ENCODE measurements at places on chromosomes 12 and 14.

DNA sequence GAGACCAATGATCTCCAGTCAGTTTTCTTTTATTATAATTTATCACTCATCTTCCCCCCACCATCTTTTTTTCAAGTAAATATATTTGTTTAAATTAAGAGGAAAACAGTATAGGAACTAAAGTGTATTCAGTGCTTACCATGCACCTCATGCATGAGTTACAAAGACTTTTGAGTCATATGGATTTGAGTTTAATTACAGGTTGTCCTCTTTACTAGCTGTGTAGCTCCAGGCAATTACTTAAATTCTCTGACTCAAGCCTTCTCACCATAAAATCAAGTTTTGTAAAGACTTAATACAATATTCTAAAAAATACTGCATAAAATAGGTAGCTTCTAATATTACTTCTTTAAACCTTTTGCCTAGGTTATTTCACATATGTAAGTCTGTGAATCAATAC lies 251.3 kb downstream of the SLC16A7 start:
- no peak for DNase-seq

- peak; percentile 18 for DNase-seq
Observed at GRCh38 chr14:93648440-93649168, 139.7 kb downstream of the PRIMA1 start.

- no peak for DNase-seq
Observed at GRCh38 chr14:93214598-93214997, 7.5 kb downstream of the UBR7 start.

DNA sequence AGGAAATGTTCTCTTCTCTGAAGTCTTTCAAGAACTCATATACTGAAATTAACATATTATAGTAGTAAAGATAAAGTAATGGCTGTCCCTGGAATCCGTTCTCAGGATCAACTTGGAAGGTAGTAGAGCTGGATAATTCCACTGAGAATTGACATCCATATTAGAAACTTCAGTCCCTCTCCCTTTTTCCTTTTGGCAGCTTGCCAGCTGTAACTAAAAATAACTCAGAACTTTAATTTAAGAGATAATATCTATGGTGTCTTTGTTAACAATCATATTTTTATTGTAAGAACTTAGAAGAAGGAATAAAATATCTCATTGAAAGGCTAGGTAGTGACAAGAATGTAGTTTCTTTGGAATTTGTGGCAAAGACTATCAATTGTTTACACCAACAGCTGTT lies 61.4 kb upstream of the PLEKHA5 start:
- DNase-seq = no peak

DNA sequence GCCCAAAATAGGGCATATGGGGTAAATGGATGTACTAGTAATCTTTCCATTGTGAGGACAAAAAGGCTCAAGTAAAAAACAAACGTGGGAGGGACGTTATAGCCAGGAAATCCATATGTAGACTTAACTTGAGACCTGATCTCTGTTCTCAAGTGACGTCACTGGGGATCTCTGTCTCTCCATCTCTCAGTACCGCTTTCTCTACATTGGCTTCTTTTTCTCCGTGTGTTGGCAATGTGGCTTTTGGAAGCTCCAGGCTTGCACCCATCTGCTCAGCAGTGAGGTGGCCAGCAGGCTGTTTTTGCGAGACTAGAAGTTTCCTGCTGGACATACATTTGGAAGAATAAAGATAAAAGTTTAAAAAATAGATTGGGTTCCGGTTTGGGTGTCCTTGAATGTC lies 66.0 kb upstream of the NRXN3 start:
- DNase-seq = no peak

DNA sequence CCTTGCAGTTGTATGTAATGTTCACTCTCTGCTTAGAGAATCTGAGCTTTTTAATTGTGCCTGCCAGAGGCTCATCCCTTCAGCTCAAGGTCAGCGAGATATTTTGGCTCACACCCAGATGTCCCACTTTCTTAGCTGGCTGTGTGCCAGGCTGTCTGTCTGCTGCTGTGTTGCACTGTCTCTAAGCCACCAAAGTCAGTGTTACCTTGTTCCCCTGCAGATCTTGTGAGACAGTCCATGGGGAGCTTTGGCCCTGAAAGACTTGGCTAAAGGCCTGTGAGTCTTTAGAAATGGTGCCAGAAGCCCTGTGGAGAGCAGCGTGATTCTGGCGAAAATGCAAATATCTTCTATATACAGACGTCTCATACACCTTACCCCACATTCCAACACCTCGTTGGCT lies 293.7 kb downstream of the TTC6 start:
- no peak for DNase-seq

GRCh38 chr12:46557539-46558373 lies 185.2 kb upstream of the SLC38A2 start:
- DNase-seq = no peak

GRCh38 chr12:126404293-126404881 lies 1339.2 kb downstream of the AACS start:
- DNase-seq = no peak

DNA sequence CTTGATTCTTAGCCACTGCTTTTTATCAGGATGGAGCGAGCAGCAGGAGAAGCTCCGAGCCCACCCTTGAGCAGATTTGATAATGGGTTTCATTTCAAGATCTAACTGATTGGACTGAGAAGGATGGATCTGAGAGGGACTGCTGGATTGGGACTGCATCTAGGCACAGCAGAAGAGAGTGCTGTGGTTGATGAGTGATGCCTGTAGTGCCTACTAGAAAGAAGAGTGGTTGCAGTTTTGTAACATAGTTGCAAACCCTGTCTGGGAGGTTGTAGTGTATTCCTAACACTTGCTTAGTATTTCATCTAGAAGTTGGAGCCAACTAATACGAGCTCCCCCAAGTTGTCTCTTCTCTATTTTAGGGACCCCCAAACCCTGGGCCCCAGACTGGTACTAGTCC lies 88.7 kb downstream of the ASCL1 start:
- DNase-seq = no peak

GRCh38 chr12:119775246-119775895 lies 101.7 kb downstream of the CIT start:
- no peak for DNase-seq

DNA sequence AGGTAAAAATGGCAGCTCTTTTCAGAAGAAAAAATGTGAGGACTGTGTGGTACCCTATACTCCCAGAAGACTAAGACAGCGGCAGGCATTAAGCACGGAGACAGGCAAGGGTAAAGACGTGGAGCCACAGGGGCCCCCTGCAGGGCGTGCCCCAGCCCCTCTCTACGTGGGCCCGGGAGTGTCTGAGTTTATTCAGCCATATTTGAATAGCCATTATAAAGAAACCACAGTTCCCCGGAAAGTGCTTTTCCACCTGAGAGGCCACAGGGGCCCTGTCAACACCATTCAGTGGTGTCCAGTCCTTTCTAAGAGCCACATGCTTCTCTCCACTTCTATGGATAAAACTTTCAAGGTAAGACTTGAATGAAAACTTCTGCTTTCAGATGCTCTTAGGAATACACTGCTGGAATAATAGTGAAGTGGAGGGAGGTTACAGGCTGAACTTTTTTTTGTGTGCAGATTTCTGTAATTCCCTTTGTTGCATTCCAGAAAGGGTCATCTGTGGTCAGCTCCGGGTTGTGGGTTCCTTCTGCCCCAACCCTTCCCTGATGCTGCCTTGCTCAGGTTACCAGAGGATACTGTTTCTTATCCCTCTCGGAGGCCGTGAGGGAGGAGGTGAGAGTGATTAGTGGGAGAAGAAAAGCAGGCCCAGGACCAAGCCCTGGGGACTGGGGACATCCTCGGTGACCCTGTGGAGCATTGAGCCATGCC lies 58.4 kb downstream of the SLC25A47 start:
- no peak for DNase-seq

- DNase-seq = no peak
Observed at GRCh38 chr14:100622708-100623485, 35.7 kb upstream of the BEGAIN start.

GRCh38 chr12:14650789-14651188 lies 45.6 kb downstream of the GUCY2C start:
- DNase-seq = no peak

DNA sequence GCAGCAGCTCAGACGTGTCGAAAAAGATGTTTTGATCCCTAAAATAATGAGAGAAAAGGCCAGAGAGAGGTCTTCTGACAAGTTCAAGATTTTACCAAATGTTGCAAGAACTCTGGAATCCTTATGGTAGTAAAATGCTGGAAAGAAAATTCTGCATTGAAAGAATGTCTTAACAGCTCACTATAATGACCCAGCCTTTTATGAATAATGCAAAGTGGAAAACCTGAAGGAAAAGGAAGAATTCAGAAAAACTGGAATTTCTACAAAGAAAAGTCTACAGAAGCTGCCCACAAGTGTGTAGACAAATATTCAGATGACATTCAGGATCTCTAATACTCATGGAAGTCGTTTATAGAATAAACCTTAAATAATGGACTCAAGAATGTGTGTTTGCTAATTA lies 1.8 kb upstream of the CCDC88C start:
- no peak for DNase-seq

DNA sequence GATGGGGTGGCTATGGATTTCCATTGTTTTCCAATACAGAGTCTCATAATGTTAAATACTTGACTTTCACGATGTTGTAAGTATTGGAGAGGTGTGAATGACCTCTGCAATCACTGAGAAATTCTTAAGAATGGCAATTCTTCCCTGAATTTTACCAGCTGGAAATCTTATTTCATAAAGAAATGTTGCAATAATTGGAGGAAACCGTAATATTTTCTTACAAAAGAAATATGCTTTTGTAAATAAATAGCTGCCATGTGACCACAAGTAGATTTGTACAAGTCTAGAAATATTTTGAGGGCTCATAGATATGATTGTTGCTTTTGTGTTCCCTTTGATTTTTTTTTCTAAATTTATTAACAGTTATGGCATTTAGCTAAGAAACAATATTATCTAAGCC lies 308.7 kb upstream of the ATP2B1 start:
- DNase-seq = no peak

DNA sequence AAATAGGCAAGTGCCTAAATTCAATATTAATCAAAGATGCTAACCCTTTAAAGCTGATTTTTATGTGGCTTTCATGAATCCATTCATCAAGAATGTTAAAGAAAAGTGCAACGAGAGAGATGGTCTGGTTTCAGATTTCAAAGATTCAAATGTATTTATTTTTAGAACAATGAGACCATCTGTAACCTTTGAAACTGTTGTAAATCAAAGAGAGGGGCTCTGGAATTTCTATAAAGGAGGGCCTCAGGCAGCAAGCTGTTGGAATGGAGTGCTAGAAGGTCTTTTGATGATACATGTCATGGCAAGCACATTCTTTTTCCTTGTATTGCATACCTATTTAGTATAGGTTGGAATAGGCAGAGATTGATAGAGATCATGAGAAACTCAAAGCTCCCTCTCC lies 433.0 kb downstream of the LRIG3 start:
- DNase-seq = no peak

DNA sequence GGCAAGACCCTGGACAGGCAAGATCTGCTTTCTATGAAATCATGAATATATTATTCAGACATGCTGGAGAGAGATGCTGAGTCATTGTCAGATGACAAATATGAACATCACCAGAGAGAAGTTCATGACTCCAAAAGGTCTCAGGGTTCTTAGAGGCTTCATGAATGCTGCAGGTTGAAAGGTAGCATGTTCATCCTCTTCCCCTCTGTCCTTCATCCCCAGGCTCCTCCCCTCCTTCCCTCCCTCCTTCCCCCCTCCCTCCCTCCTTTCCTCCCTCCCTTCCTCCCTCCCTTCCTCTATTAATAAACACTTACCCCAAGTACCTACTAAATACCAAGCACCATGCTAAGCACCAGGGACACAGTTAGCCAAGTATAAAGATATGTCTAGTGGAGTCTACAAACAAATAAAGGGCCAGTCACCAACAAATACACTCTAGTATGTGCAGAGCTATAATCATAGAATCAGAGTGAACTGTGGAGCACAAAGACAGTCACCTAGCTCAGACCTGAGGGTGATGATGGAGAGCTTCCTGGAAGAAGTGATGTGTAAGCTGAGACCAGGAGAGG lies 46.2 kb downstream of the RPH3A start:
- no peak for DNase-seq

DNA sequence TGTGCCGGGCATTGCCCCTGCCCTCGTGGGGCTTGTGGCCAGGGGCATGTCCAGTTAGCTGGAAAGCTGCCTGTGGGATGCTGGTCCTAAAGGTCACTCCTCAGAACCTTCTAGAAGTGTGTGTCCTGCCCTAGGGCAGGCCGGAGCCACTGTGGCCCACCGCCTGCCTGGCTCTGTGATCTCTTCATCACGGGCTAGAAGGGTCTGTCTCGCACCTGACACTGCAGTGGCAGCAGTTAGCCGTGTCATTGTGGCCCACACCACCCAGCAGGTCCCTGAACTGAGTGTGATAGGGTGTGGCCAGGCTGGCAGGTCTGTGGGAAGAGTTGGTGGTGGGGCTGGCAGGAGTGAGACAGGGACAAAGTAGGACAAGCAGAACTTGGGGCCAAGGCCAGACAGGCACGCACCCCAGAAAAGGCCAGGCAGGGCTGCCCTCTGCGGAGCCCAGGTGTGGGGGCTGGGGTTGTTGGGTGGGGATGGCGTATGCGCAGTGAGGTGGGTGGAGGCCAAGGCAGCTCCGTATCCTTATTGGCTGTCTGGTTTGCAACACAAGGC lies 41.2 kb downstream of the ADGRD1 start:
- DNase-seq = no peak

- DNase-seq = no peak
Observed at GRCh38 chr14:69064596-69064995, 85.5 kb upstream of the ACTN1 start.

- DNase-seq = no peak
Observed at GRCh38 chr14:56487761-56488160, 91.8 kb upstream of the TMEM260 start.

DNA sequence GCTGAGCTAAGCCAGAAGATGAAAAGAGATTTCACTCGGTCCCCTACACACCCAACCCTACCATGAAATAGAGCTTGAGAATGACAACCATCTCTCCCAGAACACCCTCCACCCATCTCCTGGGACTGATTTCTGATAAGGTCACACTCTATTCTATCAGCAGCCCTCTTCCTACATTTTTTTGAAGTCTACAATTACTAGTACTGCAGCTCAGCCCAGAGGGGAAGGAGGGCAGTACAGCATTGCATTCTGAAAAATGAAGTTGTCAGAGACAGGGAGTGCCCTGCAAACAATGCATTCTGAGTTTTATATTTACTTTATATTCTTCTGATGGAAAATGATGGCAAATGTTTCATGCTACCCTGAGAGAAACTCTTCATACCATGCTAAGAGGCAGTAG lies 318.5 kb downstream of the BCAT1 start:
- DNase-seq = no peak

GRCh38 chr14:83071888-83072501 lies 1538.3 kb upstream of the SEL1L start:
- no peak for DNase-seq

GRCh38 chr14:32134448-32135097 lies 57.5 kb downstream of the ARHGAP5 start:
- DNase-seq = no peak

DNA sequence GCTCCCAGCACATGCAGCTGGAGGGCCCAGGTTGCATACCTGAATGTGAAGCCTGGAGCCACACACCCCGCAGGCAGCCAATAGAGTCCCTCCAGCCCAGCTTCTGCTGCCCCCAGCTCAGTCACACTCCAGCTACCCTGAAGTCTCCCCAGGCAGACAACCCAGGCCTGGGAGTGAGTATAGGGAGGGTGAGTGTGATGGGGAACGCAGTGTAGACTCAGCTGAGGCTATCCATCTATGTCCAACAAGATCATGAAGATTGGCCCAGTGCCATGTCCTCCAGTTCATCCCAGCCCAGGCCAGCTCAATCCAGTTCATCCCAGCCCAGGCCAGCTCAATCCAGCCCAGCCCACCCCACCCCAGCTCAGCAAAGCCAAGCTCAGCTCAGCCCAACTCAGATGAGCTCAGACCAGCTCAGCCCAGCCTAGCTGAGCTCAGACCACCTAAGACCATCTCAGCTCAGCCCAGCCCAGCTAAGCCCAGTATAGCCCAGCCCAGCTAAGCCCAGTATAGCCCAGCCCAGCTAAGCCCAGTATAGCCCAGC lies 330.4 kb downstream of the TMEM121 start:
- no peak for DNase-seq

Measured in activated T-cell treated with anti-CD3 and anti-CD28 coated beads, Interleukin-2, amount 50 U/mL, for 72 hours (primary cell).